ENCODE measurements at places on chromosomes 13 and 19.
A peak's percentile ranks its signal among the peaks of the same experiment; 100 is the strongest.

DNA sequence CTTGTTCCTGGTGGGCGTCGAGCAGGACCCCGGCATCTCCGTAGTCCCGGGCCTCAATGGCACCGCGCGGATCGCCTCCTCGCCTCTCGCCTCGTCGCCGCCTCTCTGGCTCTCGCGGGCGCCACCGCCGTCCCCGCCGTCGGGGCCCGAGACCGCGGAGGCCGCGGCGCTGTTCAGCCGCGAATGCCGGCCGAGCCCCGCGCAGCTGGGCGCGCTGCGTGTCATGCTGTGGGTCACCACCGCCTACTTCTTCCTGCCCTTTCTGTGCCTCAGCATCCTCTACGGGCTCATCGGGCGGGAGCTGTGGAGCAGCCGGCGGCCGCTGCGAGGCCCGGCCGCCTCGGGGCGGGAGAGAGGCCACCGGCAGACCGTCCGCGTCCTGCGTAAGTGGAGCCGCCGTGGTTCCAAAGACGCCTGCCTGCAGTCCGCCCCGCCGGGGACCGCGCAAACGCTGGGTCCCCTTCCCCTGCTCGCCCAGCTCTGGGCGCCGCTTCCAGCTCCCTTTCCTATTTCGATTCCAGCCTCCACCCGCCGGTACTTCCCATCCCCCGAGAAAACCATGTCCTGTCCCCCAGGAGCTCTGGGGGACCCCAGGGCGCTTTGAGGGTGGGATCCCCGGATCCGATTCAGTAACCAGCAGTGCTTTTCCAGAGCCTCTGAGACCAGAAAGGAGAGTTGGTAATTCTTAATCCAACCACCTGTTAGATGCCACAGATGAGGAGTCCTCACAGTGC lies 885 bp downstream of the MLNR start:
- DNase-seq: no peak

DNA sequence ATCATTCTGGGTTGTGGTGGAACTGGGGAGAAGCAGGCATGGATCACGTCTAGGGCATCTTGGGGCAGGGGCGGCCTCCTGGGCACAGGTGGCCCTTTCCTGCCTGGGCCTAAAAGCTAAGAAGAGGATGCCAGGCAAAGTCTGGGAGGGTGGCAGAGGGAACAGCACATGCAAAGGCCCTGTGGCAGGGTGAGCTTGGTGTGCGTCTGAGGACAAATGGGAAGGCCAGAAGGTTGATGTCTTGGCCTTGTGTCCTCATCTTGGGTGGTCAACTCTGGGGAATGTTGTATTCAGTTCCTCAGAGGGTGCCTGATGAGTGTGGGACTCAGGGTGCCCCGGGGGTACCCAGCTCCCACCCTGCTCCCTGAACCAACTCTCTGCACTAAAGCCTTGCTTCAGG lies 5.4 kb upstream of the PLK5 start:
- DNase-seq: no peak

DNA sequence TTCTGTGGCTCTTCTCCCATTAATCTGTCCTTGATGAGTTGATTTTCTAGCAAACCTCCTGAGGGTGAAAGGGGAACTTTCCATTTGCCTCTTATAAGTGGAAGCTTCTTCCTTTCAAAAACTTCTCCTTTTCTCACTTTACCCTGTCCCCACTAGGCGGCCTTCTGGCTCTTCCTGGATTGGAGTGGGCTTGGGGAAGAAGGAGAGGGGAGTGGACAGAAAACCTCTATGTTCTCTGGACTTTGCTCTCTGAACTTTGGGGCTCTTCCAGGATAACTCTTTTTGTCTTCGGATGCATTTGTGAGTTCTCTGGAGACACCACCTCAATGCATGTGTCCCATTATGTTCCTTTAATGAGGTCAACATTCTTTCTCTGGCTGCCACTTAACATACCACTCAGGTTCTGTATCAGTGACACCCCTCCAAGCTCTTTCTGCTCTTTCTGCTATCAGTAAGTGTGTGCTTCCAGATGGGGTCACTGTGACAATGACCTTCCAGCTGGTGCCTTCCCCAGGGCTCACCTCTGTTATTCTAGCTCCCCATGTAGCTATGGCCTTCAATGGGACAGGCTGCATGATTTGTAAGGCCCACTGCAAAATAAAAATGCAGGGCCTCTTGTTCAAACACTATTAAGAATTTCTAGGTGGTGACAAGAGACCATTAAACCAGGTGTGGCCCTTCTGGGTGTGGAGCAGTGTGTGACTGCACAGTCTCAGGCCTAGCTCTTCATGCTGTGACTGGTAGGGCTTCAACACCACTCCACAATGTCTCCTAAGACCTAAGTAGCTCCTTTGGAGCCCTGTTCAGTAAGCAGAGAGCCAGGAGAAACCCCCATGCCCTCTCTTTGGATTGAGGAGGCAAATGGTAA lies 389.2 kb downstream of the EFNB2 start:
- DNase-seq: no peak

- no peak for DNase-seq
Observed at GRCh38 chr13:71864094-71864985, 2.7 kb downstream of the DACH1 start.

DNA sequence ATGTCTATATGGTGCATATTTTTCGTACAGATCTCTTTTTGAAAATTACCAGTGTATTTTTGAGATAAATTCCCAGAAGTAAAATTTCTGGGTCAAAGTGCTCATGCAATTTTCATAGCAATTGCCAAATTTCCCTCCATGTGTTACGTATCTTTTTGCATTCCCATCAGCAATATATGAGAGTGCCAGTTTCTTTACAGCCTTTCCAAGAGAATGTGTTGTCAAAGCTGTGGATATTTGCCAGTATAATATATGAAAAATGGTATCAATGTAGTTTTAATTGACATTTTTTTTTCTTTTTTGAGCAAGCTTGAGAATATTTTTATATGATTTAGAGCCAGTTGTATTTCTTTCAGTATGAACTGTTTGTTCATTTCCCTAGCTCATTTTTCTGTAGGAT lies 399.0 kb upstream of the KLF12 start:
- DNase-seq: no peak

- peak; percentile 58 for DNase-seq
Observed at GRCh38 chr19:53977429-53977990, 13.9 kb upstream of the CACNG6 start.

DNA sequence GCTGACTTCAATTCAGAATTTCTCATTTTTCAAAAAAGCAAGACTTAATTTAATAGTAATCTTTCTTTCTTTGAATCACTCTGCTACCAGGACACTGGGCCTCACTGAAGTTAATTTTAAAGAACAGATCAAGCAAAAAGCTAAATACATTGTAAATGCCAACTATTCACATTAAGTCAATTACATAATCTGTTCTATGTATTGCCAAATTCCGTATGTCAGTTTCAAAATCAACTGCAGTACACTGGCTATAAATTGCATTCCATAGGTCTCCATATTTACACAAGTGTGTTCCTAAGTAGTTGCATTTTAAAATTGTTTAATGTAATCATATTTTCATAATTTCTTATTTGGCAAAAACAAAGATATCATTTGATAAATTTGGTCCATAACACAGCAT lies 10.1 kb downstream of the FOXO1 start:
- DNase-seq: no peak

GRCh38 chr19:7104747-7105447 lies 35.4 kb downstream of the ZNF557 start:
- DNase-seq: no peak

DNA sequence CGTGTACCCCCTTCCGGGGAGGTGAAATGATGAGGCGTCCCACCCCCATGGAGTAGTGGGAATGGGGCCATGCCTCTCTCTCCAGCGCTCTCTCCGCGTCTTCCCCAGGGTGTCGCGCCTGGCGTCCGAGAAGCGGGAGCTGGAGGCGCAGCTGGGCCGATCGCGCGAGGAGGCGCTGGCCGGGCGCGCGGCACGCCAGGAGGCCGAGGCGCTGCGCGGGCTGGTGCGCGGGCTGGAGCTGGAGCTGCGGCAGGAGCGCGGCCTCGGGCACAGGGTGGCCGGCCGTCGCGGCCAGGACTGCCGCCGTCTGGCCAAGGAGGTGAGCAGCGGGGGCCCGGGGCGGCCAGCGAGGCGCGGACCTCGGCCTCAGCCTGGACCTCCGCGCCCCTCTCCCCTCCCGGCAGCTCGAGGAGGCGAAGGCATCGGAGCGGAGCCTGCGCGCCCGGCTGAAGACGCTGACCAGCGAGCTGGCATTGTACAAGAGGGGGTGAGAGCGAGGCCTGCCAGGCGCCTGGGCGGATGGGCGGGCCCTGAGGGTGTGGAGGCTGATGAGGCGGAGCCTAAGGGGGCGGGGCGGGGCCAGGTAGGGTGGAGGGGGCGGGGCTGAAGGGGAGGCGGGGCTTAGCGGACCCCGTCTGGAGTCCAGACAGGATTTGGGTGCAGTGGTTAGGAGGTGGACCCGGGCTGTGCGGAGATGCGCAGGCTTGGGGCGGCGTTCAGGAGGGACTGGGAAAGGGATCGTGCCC lies 7.7 kb downstream of the PGLYRP1 start:
- peak; percentile 64 for DNase-seq

GRCh38 chr13:51848674-51849073 lies 3.7 kb upstream of the TMEM272 start:
- DNase-seq: no peak

GRCh38 chr19:3080286-3080685 lies 13.9 kb upstream of the GNA11 start:
- DNase-seq: no peak

DNA sequence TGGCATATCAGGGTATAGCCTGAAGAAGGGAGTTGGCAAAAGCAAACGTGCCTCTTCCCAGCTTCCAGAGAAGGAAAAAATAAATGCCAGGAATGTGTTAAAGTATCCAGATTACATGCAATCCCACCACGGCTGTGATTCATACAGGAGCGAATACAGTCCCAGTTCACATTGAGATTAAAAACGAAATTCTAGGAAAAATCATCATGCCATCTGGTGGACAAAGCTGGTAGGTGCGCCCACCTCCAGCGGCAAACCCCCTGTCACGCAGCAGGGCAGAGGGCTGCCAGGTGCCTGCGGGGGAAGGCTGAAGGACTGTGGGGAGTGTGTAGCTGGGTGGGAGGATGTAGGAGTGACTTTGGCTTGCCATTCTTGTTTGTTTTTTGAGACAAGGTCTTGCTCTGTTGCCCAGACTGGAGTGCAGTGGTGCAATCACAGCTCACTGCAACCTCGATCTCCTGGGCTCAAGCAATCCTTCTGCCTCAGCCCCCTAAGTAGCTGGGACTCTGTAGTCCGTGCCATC lies 6.4 kb upstream of the DMWD start:
- DNase-seq: peak; percentile 66

DNA sequence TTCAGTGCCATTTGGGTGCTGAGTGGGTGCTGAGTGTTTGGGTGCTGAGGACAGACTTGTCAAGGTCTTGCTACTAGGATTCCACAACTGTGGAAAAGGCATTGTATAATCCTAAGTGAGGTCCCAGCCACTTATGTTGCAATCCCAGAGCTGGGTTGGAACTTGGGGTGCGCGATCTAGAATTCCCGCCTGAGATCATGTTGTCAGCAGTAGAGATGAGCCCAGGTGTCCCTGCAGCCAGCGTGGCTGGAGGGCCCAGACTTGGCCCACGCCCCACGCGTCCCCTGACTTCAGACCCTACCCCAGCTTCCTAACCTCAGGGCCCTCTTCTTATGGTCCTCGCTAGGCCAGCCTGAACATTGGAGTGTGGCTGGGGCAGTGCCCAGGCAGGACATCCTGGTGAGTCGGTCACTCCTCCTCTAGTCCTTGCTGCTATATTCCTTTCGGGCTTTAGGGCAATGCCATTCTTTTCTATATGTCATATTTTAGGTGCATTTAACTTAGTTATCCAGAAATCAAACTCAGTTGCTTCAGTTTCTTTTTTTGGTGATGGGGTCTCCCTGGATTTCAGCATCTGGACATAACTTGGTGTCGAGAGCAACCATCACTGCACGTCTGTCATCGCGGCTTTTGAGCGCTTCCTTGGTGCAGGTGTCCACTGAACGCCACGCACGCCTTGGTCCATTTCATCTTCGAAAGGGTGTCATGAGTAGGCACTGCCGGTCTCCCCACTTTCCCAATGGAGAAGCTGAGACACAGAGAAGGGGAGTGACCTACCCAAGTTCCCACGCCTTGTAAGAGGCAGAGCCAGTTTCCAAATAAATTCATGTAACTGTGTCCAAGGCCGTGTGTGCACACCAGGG lies 46.4 kb upstream of the F7 start:
- DNase-seq: no peak

DNA sequence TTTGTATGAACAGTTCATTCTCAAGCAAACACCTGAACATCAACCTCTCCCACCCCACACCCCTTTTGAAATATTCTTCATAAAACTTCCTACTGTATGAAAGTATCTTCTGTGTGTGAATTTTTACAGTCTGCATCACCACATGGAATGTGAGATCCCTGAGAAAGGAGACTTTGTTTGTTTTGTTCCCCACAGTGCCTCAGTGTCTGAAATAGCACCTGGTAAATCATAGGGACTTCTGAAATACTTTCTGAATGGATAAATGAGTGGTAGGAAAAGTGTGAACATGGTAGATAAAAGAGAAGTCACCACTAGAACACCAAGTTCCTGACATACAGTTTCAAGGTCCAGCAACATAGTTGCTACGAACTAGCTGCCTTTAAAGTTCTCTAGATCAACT lies 1071.2 kb downstream of the EFNB2 start:
- no peak for DNase-seq

DNA sequence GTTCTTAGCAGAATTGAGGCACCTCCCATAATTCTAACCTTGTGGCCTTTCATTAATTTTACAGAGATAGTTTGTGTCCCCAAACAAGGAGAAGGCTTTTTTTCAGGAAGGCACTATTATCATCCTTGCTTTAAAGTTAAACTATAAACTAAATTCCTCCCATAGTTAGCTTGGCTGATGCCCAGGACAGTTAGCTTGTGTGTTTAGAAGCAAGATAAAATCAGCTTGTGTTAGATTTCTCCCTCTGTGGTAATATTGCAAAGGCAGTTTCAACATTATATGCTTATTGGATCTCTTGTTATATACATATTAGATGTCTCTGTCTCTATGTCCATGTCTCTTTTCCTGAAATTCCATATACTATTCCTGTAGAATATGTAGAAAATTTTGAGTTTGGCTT lies 342.7 kb downstream of the TBC1D4 start:
- DNase-seq: no peak

DNA sequence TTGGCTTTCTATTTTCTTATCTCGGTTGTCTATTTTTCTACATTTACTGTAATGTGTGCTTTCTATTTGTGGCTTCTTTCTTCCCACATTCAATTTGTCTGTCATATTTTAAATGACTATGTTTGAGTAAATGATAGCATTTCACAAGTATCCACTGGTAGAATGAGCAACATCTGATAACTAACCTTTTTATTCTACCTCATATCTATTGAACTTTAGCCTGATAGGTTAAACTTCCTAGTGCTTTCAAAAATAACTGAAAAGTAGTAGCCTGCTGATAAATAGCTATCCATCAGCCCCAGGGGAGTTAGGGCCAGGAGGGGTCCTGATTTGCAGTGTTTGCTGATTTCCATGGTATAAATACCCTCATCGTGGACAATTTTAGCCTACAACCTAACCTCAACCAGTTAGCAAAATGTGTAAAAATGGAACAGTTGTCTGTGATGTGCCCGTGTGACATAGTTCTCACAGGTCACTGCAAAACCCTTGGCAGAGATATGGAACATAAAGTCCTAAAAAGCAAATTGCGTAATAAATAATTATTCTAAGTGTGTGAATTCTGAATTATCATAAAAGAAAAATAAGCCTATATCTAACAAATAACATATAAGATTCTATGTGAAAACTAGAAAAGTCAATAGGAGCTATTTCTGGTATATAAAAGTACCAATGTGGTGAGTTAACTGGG lies 32.1 kb downstream of the KCTD12 start:
- DNase-seq: no peak

GRCh38 chr13:73146707-73147106 lies 87.9 kb downstream of the KLF5 start:
- DNase-seq: no peak

GRCh38 chr13:73967397-73968165 lies 166.6 kb downstream of the KLF12 start:
- no peak for DNase-seq
